ENCODE measurements at places on chromosomes 13 and 19.

GRCh38 chr19:44720945-44721344 lies 22.0 kb downstream of the CEACAM16 start:
- no peaks in the 10 kb centered on the region for H3K27me3 ChIP-seq
- peaks cover 72% of the 10 kb centered on the region for H3K4me1 ChIP-seq
- DNase-seq, result no peak
- H3K36me3 ChIP-seq, result no peaks in the 10 kb centered on the region

DNA sequence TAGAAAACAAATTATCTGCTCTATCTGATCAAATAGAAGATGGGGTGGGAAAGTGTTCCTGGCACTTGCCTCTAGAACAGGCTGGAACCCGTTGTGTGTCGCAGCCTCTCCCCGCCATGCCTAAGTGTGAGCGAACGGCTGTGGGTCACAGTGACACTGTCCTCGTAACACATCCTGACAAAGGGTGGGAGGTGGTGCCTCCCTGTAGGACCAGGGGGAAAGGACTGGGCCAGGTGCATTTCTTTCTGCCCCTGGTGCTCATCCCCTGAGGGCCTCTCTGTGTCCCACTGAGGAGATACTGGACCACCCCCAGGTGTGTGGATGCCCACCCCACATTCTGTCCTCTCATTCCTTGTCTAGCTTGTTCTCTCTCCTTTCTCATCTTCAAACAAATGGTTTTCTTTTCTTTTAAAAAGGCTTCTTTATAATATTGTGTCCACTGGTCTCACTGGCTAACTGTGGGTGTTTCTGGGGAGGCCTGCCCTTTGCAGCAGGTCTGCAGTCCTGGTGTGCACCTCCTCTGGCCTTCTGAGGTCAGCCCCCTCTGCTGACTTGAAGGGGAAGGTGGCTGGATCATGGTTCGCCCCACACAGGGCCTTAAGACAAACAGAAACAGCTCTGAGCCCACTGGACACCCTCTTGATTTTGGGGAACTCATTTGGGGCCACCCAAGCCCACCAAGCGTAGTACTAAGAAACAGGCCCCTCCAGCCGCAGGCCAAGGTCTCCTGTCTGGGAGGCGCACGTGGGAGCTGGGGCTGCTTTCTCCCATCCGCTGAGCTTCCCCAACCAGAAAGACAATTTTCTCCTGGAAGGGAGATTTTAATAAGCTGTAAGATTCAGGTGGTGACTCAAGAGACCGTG lies 152.5 kb upstream of the SOX1 start:
- H3K36me3 ChIP-seq, result no peaks in the 10 kb centered on the region
- H3K27me3 ChIP-seq, result peaks cover 10% of the 10 kb centered on the region
- no peak overlapping the region for H3K27ac ChIP-seq

- no peak overlapping the region for H3K27ac ChIP-seq
- no peaks in the 10 kb centered on the region for H3K27me3 ChIP-seq
- H3K4me3 ChIP-seq, result no peak overlapping the region
- H3K4me1 ChIP-seq, result no peaks in the 10 kb centered on the region
These were observed 19.6 kb upstream of the EPHX3 start for GRCh38 chr19:15251749-15252397.

DNA sequence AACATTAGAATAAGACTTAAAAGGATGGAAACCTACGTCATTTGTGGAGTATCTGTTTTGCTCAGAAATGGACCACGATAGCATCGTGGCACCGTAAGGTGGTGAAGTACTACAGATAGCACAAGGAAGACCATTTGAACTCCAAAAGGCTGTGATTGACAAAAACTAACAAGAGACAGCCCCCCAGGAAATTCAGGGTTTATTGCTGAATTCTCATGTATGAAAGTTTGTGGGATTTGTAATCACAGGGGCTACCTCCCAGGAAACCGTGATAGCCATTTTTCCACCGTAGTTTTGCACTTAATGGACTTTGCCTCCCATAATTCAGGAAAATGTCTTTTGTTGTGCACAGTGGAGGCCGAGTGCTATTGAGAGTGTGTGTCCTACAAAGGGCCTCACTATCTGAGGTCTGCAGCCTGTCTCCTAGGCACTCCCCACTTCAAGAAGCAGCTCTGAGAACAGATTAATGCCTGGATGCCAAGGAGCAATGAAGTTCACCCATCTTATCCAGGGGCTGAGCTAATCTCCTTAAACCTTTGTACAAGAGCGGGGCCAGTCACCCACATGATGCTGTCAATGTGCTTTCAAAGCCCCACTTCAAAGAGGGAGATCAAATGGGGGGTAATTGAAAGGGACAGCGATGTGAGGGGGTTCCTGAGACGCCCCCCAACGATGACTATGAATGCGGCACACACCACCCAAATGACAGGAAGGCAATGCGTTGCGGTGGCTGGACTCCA lies 182.6 kb downstream of the COL4A1 start:
- peaks cover 4% of the 10 kb centered on the region for H3K4me1 ChIP-seq
- H3K36me3 ChIP-seq, result no peaks in the 10 kb centered on the region
- peaks cover 33% of the 10 kb centered on the region for H3K27me3 ChIP-seq

- H3K36me3 ChIP-seq, result no peaks in the 10 kb centered on the region
- peaks cover 2% of the 10 kb centered on the region for H3K27me3 ChIP-seq
- H3K4me1 ChIP-seq, result no peaks in the 10 kb centered on the region
- no peak for DNase-seq
These were observed 166.9 kb downstream of the DLEU7 start for GRCh38 chr13:50676602-50677001.

GRCh38 chr19:10478903-10479384 lies 24.2 kb downstream of the KEAP1 start:
- H3K27ac ChIP-seq, result no peak overlapping the region
- DNase-seq, result peak; percentile 96
- no peak overlapping the region for H3K4me3 ChIP-seq
- peaks cover 19% of the 10 kb centered on the region for H3K4me1 ChIP-seq
- H3K36me3 ChIP-seq, result no peaks in the 10 kb centered on the region
- H3K27me3 ChIP-seq, result no peaks in the 10 kb centered on the region

DNA sequence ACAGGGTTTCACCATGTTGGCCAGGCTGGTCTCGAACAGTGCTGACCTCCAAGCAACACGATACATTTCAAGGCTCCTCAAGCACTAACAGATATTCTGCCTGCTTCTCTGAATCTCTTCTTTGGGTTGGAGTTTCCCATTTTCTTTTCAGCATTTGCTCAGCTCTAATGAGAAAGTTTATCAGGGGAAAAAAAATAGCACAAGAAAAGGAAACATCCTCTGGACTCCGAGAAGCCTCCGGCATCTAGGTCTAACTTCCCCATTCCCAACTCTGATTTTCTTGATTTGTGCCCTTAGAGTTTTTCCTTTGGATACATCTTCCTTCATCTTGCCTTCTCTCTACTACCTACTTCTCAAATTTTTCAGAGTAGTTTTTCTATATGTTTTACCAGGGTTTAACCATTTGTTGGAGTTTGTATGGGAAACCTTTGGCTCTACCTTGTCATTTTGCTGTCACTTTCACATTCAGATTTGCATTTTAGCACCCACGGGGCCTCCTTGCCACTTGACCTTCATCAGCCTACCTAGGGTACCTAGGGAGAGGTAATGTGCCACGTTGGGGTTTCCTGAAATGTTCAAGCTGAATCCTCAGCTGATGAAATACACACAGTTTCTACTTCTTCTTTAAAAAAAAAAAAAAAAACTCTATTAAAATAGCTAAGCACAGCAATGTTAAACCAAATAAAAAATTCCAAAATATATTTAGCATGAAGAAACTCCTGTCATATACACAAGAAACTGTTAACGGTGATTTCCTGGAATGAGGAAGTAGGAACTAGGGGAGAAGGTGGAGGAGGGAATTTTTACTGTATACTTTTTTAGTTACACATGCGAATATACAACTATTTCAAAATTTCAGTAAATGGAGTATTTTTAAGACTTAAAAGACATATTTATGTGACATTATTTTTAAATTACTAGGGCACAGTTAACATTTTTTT lies 5.1 kb upstream of the USP12 start:
- no peaks in the 10 kb centered on the region for H3K27me3 ChIP-seq
- no peak for DNase-seq
- no peak overlapping the region for H3K4me3 ChIP-seq

DNA sequence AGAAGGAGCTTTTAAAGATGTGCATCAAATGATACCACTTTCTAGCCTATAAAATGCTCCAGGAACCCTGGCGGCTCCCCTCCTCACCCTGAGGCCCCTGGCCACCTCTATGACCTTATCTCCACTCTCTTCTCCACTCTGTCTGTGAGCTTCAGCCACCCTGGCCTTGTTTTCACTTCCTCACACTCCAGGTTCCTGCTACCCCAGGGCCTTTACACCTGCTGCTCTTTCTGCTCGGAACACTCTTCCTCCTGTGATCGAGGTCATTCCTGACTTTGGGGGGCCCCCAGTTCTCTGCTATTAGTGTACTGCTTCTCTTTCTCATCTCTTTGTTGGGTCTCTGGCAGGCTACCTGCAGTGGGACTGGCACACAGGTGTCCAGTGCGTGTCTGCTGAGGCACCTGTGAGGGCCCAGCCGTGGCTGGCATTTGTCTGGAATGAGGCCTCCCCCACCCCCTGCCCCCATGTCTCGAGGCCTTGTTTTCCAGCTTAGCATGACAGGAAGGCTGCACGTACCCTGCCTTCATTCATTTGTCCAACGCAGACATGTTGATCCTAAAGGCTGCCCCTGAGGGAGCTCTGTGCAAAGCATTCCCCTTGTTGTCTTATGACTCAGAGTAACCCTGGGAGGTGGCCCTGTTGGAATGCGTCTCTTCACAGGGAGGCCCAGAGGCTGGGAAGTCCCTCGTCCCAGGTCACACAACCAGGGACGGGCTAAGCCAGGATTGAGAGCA lies 2.3 kb downstream of the DDA1 start:
- H3K36me3 ChIP-seq, result peaks cover 41% of the 10 kb centered on the region
- H3K27ac ChIP-seq, result no peak overlapping the region
- no peak for DNase-seq
- H3K4me3 ChIP-seq, result no peak overlapping the region

DNA sequence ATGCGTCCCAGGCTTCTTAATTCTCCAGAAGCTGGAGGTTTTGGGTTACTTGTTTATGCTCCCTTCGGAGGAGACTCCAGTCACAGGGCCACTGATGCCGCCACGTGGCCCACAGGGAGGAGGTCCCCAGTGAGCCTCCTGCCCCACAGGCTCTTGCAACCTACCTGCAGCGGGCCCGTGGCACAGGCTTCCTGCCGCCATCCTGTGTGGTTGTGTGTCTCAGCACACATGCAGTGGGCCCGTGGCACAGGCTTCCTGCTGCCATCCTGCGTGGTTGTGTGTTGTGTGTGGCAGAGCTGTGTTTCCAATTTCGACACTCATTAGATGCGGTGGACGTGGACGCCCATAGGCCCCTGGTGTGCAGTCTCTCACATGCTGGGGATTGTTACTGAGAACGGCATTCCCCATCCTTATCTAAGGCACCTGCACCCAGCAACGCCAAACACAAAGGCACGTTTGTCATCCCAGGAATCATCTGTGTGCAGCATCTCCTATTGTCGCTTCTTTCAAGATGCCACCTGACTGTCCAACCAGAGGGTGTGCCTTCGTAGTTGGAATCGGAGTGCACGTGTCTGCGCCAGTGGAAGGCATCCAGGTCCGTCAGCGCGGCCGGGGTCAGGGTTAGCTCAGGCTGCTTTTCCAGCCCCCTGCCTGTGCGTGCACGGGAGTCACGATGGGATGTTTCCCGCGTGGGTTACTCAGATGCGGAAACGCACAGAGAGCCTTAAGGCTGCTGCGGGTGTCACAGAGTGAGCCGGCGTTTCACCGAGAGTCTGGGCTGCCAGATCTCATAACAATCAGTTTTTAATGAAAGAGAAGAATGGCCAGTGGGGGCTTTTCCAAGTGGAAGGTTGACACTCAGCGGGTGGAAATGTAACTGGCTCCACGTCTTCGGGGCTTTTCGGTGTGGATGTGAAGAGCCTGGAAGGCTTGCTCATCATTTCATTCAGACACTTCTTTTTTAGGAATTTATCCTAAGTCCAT lies 119.8 kb downstream of the ATP11A start:
- no peaks in the 10 kb centered on the region for H3K4me1 ChIP-seq
- H3K4me3 ChIP-seq, result no peak overlapping the region
- H3K27me3 ChIP-seq, result no peaks in the 10 kb centered on the region
- peaks cover 40% of the 10 kb centered on the region for H3K36me3 ChIP-seq

- no peak for DNase-seq
- no peak overlapping the region for H3K27ac ChIP-seq
- H3K27me3 ChIP-seq, result peaks cover 2% of the 10 kb centered on the region
- H3K4me1 ChIP-seq, result no peaks in the 10 kb centered on the region
These were observed 360.0 kb downstream of the DCT start for GRCh38 chr13:94119360-94119936.

- no peak overlapping the region for H3K27ac ChIP-seq
- no peaks in the 10 kb centered on the region for H3K27me3 ChIP-seq
- peaks cover 87% of the 10 kb centered on the region for H3K36me3 ChIP-seq
- no peak overlapping the region for H3K4me3 ChIP-seq
- DNase-seq, result peak; percentile 32
These were observed 12.9 kb upstream of the USE1 start for GRCh38 chr19:17202249-17202648.

- no peak overlapping the region for H3K4me3 ChIP-seq
- peaks cover 3% of the 10 kb centered on the region for H3K27me3 ChIP-seq
- no peak overlapping the region for H3K27ac ChIP-seq
- no peaks in the 10 kb centered on the region for H3K4me1 ChIP-seq
- no peaks in the 10 kb centered on the region for H3K36me3 ChIP-seq
These were observed 116.0 kb downstream of the SOX1 start for GRCh38 chr13:112182846-112183531.

DNA sequence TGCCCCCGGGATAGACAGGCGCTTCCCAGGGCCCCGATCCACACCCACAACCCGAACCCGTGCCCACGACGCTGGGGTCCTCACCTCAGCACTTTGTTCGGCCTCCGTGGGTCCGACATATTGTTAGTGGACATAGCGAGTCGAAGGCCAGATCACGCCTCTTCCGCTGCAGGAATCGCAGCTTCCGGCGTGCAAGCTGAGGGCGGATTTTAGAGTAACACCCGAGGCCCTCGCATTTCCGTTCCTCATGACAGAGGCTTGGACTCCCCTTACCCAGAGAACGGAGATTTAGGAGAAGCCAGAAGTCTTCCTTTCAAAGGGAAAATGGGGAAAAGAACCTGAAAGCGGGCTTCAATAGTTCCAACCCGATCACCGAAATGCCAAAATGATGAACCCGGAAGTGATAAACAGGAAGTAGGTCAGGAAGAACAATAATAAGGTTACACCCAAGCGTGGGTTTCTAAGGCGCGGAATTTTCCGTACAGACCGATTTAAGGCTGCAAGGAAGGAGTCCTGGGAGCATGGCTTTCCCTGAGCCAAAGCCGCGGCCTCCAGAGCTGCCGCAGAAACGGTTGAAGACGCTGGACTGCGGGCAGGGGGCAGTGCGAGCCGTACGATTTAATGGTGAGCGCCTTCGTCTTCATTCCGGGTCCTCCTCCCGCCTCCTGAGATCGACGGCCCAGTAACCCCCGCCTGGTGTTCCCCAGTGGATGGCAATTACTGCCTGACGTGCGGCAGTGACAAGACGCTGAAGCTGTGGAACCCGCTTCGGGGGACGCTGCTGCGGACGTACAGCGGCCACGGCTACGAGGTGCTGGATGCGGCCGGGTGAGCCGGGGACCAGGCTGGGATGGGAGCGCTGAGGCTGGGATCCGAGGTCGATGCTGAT lies 2.9 kb downstream of the WDR83 start:
- peak overlapping the region; percentile 96 for H3K4me3 ChIP-seq
- peak; percentile 85 for DNase-seq
- peak overlapping the region; percentile 100 for H3K27ac ChIP-seq
- H3K27me3 ChIP-seq, result no peaks in the 10 kb centered on the region
- H3K4me1 ChIP-seq, result peaks cover 54% of the 10 kb centered on the region

All from common myeloid progenitor, CD34-positive (primary cell).